ENCODE measurements at places on chromosomes 11 and 22. TPM values are rescaled to one million over a fixed set of nuclear protein-coding genes. Genes with fewer than 3 reads are reported as not detected.

DNA sequence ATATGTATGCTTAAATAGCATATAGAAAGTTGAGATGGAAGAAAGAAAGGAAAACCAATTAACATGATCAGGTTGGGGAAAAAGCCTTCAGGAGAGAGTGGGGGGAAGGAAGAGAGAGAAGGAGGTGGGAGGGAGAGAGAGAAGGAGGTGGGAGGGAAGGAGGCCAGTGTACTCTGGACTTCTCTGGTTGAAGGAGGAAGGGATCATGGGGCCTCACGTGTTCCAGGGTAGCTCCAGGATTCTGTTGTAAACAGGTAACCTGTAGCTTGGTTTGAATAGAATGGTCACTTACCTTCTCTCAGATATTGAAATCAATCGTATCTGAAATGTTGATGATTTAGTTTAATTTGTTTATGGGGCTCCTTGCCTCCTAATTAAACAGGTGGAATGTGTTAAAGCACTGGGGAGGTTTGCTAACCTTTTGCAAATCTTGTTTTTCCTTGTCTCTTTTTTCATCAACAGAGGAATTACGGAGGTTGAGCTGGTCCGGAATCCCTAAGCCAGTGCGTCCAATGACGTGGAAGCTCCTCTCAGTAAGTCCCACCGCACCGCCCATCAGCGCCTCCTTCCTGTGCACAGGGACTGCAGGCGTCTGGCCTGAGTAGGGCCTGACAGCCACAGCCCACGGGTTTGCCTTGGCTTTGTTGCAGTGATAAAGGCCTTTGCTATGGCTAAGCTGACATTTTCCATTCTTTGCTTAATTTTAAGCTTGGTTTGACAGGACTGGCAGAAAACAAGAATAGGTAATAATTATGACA is 115.9 kb downstream of the TBC1D22A start:
- no peak for DNase-seq

- DNase-seq, result no peak
These were observed 9.4 kb downstream of the PLAAT2 start for GRCh38 chr11:63553759-63554158.

GRCh38 chr11:120543521-120544215 is 32.1 kb downstream of the GRIK4 start:
- DNase-seq, result no peak

DNA sequence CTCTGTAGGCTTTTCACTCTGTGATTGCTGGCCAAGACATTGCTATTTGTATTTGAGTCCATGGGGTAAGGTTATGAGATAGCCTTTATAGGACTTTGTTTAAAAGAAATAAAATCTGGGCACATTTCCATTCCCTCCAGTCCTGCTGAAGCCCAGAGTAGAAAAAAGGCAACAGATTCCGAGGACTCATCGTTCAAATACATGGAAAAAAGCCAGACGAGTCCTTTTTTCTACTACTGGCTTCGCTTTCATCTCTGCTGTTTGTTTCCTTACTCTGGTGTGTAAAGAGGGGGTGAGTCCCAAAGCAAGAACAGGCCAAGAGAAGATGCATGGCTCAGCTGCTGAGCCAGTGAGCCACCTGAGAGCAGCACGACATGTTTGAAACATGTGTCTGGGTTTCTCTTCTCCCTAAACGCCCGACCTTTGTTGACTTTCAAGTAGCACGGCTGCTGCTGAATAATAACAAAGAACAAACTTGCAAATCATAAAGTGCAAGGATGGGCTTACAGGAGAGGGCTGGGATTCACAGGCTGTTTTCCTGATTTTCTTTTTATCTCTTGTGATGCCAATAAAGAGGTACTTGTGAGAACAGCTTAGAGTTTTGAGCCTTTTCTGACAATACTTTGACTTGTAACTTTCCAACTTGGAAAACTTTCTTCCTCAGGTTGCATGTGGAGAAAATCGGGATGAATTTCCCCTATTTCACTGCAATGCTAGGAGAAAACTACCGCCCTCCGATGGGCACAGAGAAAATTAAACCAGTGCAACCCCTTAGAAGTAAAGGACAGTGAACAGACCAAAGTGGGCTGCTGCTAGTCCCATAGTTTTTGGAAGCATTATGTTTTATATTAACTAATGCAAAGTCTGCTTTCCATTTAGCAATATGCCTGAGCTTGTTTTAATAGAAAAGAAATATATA is 195.2 kb upstream of the RAG2 start:
- peak; percentile 12 for DNase-seq

- DNase-seq, result no peak
These were observed 145.0 kb downstream of the KIRREL3 start for GRCh38 chr11:126855536-126855935.

GRCh38 chr11:18393581-18394274 is 635 bp upstream of the LDHA start:
- DNase-seq, result no peak

DNA sequence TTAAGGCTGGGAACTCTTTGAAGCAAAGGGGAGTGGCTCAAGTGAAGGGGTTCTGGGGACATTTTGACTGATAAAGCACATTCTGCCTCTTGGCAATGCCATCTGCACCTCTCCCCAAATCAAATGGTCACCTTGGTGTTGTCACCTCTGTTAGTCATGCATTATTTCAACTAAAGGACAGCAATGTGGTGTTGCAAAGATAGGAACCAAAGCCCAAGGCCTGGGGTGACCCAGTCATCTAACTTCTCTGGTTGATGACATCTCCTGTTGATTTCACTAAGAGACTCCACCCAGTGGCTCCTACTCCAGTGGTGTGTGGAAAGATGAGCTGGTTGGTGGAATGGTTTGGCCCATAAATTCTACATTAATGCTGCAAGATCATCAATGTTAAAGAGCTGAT is 7.8 kb upstream of the MS4A1 start:
- DNase-seq, result no peak

DNA sequence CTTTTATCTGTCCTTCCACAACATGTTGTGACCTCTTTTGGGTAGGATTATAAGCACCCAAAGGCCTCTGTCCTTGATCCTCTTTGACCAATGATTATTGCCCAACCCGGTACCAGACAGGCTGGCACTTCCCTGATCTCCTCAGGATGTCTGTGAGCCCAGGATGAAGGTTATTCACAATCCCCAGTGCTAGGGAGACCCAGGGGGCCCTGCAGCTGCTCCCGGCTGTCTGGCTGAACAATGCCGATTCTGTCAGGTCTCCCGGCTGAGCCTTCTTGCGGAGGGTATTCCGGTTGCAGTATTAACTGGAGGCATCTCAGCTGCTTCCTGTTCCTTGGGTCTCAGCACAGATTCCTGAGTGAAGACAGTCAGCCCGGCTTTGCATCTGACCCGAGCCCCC is 71.2 kb upstream of the CDON start:
- no peak for DNase-seq

The SLC22A8 gene
- 0.59 TPM for polyA plus RNA-seq

The CRYBB3 gene
- not detected for polyA plus RNA-seq

All from left renal pelvis (tissue), 4 donors.